Activated CD4-positive, alpha-beta T cell treated with anti-CD3 and anti-CD28 coated beads for 1 hour (primary cell): ENCODE measurements at places on chromosomes 1 and 21.

- DNase-seq: no peak
These were observed 42.8 kb downstream of the ELK4 start for GRCh38 chr1:205589046-205589445.

DNA sequence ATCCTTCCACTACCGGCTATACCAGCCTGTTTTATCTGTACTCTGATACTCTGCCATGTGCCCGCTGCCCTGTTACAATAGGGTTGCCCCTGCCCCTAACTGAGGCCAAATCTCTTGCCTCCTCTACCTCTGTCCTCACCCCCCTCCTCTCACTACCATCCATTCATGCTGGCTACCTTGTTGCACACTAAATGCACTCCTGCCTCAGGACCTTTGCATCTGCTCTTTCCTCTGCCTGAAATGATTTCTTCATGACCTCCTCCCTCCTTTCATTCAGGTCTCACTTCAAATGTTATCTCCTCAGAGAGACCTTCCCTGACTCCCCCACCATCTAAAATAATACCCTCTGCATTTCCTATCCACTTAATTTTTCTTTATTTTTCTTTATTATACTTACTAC lies 7.7 kb upstream of the SYDE2 start:
- no peak for DNase-seq

DNA sequence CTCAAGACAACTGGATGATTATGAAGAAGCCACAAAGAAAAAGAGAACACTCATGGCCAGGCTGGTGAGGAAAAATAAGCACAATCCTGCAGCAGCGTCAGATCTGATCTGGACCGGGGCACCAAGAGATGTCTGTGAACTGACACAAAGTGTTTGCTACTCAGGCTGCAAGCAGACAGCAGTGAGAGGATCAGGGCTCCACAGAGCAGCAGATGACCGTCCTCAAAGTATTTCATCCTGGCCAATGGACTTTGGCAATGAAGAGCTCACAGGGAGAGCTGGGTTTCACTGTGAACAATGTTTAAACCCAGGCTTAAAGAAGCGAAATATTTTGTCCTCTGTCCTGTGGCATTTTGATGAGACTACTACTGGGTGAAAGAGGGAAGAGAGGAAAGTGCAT lies 299.2 kb downstream of the GPATCH2 start:
- no peak for DNase-seq

GRCh38 chr21:42113926-42114409 lies 42.9 kb downstream of the UMODL1 start:
- DNase-seq: no peak

DNA sequence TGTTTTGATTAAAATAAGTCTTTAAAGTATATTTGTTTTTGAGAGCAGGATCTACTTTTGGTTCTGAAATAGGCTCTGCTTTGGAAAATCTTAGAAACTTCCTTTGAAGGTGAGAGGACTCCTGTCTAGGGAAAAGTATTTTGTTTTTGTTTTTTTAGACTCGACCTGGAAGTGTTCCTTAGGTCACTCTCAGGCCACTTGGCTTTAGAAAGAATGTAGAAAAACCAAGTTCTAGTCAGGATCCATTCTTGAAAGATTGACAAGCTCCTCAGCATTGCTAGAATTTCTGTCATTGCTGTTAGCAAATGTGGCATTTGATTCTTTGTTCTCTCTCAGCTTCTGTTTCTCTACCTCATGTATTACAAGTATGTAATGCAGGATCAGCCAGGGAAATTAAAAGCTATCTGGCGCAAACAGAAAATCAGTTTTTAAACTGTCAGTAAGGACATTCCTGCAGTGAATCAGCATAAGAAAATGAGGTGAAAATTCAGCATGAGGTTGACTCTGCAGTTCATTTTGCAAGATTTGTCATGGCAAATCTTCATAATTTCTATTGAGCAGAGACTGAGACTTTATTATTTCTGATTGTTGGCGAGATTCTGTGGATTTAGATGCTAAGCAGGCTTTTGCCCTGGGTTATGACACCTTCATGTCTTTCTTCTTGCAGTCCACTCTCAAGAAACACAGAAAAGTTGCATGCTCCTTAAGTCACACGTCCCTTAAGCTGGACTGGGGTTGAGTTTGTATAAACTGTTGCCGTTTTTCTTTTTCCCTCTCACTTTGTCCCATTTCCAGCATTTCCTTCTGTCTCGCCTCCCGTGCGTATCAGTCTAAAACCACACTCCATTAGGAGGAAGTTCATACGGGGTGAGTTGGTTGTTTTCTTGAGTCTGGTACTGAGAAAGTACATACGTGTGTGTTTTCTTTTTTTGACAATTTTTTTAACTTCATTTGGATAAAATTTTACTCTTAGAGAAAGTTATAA lies 12.6 kb downstream of the NTPCR start:
- DNase-seq: no peak
